Heart left ventricle (tissue), 16 donors: ENCODE measurements at places on chromosomes 3 and 15.

- DNase-seq = peak; percentile 77
Observed at GRCh38 chr15:80776420-80777045, 2.6 kb upstream of the CEMIP start.

GRCh38 chr3:77303955-77304699 is 264.2 kb downstream of the ROBO2 start:
- no peak for DNase-seq

- no peak for DNase-seq
Observed at GRCh38 chr3:108046247-108046646, 44.6 kb downstream of the CD47 start.

GRCh38 chr15:40932156-40932555 is 3.0 kb downstream of the DLL4 start:
- DNase-seq = no peak

- DNase-seq = no peak
Observed at GRCh38 chr15:100721758-100722550, 119.6 kb downstream of the ASB7 start.

DNA sequence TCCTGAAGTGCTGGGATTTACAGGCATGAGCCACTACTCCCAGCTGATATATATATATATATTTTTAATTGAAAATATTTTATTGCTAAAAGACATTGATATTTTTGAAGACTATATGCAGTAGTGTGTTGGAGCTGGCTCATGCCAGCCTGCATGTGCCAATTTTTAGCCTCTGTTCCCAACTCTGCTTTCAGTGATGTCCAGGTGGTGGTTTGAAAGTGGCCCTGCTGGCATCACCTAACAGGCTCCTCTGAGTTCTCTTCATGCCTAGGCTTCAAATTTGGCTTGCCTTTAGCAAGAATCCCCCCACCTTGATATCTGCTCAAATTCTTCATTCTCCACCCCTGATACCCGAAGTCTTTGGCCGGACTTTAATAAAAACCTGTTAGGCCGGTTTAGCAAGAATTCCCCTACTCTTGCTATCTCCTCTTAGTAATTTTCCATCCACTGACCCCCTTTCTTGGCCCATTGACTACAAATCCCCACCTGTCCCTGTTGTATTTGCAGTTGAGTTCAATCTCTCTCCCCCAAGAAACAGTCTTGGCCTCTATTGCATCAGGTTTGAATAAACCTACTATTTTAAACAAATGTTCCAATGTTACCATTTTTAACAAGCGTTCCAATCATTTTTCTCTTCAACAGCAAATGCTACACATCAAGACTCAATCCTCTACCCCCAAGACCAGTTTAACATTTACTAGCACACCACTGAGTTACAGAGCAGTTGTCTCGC is 23.9 kb upstream of the CTSH start:
- no peak for DNase-seq

DNA sequence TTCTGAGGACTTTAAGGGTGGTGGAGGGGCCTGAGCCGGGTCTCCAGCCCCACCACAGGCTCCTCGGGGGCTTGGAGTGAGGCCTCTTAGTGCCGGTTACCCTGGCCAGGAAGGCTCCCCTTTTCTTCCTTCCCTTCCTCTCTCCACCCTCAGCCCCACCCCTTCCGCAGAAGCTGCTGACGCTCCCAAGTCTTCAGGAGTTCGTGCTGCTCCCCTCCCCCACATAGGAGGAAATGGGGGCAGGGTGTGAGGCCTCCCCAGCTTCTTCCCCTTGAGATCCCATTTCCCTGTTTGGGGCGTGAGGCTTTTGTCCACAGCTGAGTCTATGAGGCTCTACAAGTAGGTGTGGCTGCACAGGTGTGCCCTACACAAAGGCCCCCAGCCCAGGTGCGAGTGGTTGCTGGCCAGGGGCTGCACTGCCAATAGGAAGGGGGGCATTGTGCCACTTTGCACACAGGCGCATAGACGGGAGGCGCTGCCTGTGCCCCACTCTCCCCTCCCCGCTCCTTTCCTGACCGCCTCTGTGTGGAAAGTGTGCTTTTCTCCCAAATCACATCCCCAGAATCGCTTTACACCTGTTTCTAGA is 915 bp upstream of the CALML4 start:
- peak; percentile 81 for DNase-seq

GRCh38 chr15:70006259-70007147 is 91.2 kb downstream of the TLE3 start:
- DNase-seq = no peak

- no peak for DNase-seq
Observed at GRCh38 chr3:119340014-119340413, 45.8 kb downstream of the ARHGAP31 start.

DNA sequence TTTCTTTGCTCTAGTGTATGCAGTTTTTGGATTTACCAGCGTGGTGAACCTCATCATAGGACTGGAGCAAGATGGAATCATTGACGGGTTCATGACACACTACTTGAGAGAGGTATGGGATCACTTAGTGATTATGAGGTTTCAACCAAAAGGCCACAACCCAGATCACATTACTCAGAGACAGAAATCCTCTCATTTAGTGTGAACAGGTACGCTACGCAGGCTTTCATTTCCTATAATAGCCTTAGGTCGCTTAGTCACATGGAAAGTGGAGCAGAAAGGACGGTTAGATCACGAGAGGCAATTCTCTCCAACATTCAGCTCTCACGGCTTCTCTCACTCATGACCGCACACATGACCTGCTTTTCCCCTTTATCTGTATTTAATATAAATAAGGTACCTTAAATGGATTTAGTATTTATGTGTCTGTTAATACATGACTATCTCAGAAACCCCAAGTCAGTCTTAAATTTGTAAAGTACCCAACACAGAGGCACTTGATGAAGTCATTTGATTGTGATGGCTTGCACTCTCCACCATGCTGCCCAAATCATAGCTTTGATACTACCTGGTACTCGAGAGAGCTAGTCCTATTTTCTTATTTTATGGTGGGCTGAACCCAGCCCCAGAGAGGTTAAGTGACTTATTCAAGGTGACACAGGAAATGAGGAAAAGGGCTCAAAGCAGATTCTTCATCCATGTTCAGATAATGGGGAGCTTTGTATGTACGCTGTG is 8.6 kb downstream of the TM6SF1 start:
- no peak for DNase-seq

DNA sequence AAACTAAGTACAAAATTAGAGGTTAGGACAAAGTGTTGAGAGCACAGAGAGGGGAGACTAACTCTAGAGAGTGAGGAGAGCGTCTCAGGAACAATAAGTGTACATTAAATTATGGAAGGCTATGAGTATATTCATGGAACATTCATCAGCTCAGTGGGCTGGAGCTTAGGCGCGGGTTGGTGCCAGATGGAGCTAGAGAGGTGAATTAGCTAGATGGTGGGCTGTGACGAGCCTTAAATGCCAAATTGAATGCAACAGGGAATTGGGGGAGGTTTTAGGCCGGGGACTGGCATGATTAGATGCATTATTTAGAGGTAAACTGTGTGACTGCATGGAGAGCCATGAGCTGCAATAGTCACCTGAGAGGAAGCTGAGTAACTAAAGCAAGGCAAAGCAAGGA is 97.1 kb downstream of the TMEM108 start:
- no peak for DNase-seq

DNA sequence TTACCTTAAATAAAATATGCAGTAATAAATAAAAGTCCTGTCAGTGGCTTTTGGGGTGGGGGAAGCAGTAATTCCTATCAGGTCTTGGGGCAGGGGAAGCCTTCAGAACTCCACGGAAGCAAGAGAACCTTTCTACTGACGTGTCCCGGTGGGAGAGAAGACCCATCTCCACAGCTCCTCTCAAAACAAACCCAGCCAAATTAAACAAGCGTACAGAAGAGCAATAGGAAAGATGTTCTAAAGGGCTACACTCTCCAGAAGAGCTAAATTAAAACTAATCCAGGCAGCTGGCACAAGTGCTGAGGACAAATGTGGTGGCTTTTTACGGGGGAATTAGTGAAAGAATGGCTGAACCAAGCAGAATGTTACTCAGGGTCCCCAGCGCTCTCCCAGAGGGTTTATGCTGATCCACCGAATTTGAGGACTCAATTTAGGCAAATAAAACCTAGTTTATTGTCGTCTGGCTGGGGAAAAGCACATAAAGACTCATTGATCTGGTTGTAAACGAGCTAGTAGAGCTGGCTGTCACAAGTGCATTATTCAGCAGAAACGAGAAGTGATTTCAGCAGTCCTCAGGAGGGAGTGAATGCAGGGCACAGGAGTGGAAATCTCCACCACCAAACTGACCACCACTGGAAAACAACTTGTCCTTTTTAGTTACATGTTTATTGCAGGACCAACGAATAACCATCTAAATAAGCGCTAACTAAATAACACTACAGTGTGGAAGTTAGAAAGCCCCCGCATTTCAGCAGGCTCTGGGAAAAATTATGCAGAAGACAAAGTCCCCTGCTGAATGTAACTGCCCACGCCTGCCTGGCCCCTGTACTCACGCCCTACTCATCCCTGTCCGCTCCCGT is 13.5 kb downstream of the BFSP2 start:
- DNase-seq = no peak

- DNase-seq = no peak
Observed at GRCh38 chr3:55716611-55717225, 229.6 kb upstream of the WNT5A start.

GRCh38 chr3:197339841-197340520 is 41.6 kb upstream of the DLG1 start:
- DNase-seq = peak; percentile 42

GRCh38 chr3:128504963-128505730 is 12.1 kb upstream of the GATA2 start:
- DNase-seq = no peak

- DNase-seq = no peak
Observed at GRCh38 chr3:161020256-161020655, 84.9 kb downstream of the B3GALNT1 start.

GRCh38 chr3:143288944-143289343 is 169.4 kb downstream of the CHST2 start:
- DNase-seq = no peak

GRCh38 chr3:183486472-183486871 is 58.1 kb upstream of the MCF2L2 start:
- DNase-seq = no peak

GRCh38 chr15:66735909-66736305 is 33.9 kb downstream of the SMAD6 start:
- no peak for DNase-seq

DNA sequence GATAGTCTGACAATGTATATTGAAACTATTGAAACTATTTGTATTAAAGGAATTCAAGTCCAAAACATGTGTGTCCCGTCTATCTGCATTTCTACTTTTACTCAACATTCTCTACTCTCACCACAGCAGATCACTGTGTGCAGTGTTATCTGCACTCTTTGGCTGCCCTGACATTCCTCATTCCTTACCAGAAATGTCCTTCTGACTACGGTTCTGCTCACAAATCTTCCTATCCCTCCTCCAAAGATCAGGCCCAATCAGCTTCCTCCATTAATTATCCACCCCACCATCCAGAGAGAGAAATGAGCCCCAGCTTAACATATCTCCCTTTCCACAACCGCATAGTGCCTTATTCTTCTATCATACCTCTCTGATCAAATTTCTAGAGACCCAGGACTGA is 94.7 kb downstream of the TBL1XR1 start:
- no peak for DNase-seq

- no peak for DNase-seq
Observed at GRCh38 chr15:51493892-51494291, 128.7 kb downstream of the DMXL2 start.

- DNase-seq = no peak
Observed at GRCh38 chr15:42737529-42738328, 801 bp upstream of the CDAN1 start.
